Dorsolateral prefrontal cortex (tissue), 122 donors: ENCODE measurements at places on chromosomes 13 and 19. TPM values are rescaled to one million over a fixed set of nuclear protein-coding genes. Genes with fewer than 3 reads are reported as not detected.

PABPC3 gene
- total RNA-seq: 0.24 TPM

ATP1A3 gene
- 470 TPM for total RNA-seq

FFAR1 gene
- total RNA-seq: 1.3 TPM

PLK5 gene
- 5.5 TPM for total RNA-seq

TMEM86B gene
- 7.6 TPM for total RNA-seq

NCR1 gene
- not detected for total RNA-seq
